Psoas muscle (tissue), 8 donors: ENCODE measurements at places on chromosomes 2 and 18. TPM values are rescaled to one million over a fixed set of nuclear protein-coding genes. Genes with fewer than 3 reads are reported as not detected.

TACR1 gene
- total RNA-seq: 0.13 TPM

TCF23 gene
- not detected for total RNA-seq

GRCh38 chr2:222899413-222900181, 38.8 kb downstream of the ACSL3 start:
- peaks cover 24% of the 10 kb centered on the region for H3K4me1 ChIP-seq

DNA sequence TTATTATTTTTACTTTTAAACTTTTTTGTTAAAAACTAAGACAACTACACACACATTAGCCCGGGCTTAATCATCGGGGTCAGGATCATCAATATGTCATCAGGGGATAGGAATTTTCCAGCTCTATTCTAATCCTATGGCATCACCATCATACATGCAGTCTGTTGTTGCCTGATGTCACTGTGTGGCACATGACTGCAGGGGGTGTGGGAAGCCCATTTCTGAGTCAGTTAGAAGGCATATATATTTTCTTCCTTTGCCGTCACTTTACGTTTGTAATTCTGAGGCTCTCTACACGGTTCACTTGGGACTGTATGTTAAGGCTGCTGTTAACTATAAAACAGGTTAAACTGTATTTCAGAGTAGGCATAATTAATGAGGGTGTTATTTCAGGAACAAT, 144.4 kb upstream of the ITGA6 start:
- no peak overlapping the region for H3K4me3 ChIP-seq
- no peaks in the 10 kb centered on the region for H3K27me3 ChIP-seq
- DNase-seq: no peak
- no peaks in the 10 kb centered on the region for H3K36me3 ChIP-seq

DNA sequence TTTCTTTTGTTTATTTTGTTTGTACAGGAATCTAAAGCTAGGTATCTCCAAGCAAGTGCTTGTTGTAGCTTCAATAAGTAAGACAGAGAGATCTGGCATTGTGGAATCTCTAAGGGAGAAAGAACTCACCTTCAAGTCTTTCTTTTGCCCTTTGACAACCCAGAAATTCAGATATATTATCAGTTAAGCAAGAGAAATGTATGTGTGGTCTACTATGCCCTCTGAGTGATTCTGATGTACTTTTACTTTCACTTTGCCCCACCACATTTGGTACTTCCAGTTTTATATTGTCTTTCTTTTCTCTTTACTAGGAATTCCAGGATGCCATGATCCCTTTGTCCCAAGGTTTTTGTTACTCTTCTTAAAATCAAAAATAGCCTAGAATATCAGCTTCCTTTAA, 259.6 kb upstream of the PIK3C3 start:
- no peaks in the 10 kb centered on the region for H3K27me3 ChIP-seq
- DNase-seq: no peak
- no peak overlapping the region for H3K27ac ChIP-seq
- H3K36me3 ChIP-seq: no peaks in the 10 kb centered on the region

- no peaks in the 10 kb centered on the region for H3K36me3 ChIP-seq
- no peaks in the 10 kb centered on the region for H3K4me1 ChIP-seq
- no peaks in the 10 kb centered on the region for H3K27me3 ChIP-seq
- H3K27ac ChIP-seq: no peak overlapping the region
Observed at GRCh38 chr2:6370753-6371551, 494.8 kb downstream of the CMPK2 start.

DNA sequence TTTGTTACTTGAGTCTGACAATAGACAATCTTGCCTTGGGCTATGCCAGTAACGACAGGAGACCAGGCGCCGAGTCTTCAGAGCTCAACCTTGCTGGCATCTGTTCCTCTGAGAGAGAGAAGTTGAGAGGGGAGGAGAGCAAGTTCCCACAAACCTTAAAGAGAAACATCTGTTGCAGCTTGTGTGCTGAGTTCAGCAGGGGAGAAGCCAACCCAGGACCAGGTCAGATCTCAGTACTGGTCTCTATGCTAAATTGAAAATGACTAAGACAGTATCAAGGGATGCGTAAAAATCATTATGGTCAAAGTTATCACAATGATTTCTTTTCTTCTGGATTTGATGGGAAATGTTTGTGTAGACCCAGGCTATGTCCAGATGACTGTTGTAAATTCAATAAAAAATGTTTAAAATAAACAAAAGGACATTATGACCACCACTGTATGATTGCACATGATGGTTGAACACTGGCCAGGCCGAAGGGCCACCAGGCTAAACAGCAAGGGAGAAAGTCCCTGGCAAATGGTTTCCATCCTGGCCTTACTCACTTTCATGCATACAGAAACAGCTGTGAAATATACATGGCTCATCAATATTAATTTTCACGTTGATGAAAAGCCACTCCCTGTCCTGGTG, 100.3 kb upstream of the PMAIP1 start:
- H3K27ac ChIP-seq: no peak overlapping the region
- no peaks in the 10 kb centered on the region for H3K4me1 ChIP-seq
- H3K27me3 ChIP-seq: no peaks in the 10 kb centered on the region
- no peak overlapping the region for H3K4me3 ChIP-seq

DNA sequence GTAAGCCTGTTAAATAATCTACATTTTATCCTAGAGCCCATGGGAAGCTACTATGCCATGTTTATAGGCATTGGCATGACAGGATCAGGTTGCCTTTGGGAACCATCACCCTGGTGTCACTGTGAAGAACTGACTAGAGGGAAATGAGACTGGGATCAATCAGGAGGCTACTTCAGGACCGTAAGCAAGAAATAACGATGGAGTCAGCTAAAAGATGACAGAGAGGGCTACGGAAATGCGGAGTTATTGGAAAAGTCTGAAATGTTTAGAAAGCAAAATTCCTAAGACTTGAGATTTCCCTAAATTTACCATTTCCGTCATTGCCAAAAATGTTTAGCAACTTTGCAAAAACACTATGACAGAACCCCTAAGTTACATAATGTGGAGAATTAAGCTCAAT, 50.2 kb downstream of the TTC21B start:
- H3K36me3 ChIP-seq: peaks cover 83% of the 10 kb centered on the region
- H3K27me3 ChIP-seq: no peaks in the 10 kb centered on the region
- DNase-seq: no peak
- H3K4me3 ChIP-seq: no peak overlapping the region
